Left renal cortex interstitium (tissue), 4 donors: ENCODE measurements at places on chromosomes 2 and 18. TPM values are rescaled to one million over a fixed set of nuclear protein-coding genes. Genes with fewer than 3 reads are reported as not detected.

The RBKS gene
- polyA plus RNA-seq: 8.0 TPM

The SERPINB12 gene
- not detected for polyA plus RNA-seq

The CLEC4F gene
- polyA plus RNA-seq: 0.08 TPM

The SP140 gene
- polyA plus RNA-seq: 0.76 TPM

The PUM2 gene
- 109 TPM for polyA plus RNA-seq

The MOGAT1 gene
- 0.48 TPM for polyA plus RNA-seq

The C2orf72 gene
- polyA plus RNA-seq: 4.7 TPM

The RALBP1 gene
- polyA plus RNA-seq: 86.3 TPM

The GPR35 gene
- 3.3 TPM for polyA plus RNA-seq
